ENCODE measurements at places on chromosomes 5 and 9. TPM values are rescaled to one million over a fixed set of nuclear protein-coding genes. Genes with fewer than 3 reads are reported as not detected.

Gene KCNN2
- total RNA-seq: 34.6 TPM

- DNase-seq: no peak
Observed at GRCh38 chr9:89706731-89707191, 101.9 kb downstream of the GADD45G start.

GRCh38 chr5:73031839-73032238, 76.0 kb downstream of the FCHO2 start:
- no peak for DNase-seq

- no peak for DNase-seq
Observed at GRCh38 chr5:11046160-11046559, 285.1 kb upstream of the DAP start.

- no peak for DNase-seq
Observed at GRCh38 chr5:80109646-80110478, 74.7 kb downstream of the THBS4 start.

DNA sequence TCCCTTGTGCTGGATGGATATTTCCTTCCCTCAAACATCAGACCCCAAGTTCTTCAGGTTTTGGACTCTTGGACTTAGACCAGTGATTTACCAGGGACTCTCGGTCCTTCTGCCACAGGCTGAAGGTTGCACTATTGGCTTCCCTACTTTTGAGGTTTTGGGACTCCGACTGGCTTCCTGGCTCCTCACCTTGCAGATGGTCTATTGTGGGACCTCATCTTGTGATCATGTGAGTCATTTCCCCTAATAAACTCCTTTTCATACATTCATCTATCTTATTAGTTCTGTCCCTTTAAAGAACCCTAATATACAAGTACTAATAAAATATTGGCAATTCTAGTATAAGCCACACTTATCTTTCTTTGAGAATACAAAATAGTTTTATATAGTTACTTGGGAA, 1078.9 kb downstream of the CDH12 start:
- no peak for DNase-seq

Gene CARTPT
- total RNA-seq: not detected

Gene LCN12
- total RNA-seq: not detected

DNA sequence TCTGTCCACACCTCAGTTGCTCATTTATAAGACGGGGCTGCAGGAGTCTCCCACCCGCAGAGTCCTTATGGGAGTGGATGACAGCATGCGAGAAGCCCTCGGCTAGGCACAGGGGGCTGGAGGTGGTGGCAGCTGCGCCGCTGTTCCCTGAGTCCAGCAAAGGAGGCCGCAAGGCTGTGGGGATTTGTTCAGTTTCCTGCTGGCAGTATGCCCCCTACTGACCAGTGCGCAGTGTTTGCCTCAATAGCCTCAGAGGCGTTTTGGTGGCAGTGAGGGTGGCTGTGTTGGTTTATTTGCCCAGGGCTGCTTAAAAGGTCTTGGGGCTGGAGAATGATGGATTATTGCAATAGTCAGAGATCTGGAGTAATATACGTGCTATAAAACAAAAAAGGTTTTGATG, 176.3 kb upstream of the OTULINL start:
- no peak for DNase-seq

DNA sequence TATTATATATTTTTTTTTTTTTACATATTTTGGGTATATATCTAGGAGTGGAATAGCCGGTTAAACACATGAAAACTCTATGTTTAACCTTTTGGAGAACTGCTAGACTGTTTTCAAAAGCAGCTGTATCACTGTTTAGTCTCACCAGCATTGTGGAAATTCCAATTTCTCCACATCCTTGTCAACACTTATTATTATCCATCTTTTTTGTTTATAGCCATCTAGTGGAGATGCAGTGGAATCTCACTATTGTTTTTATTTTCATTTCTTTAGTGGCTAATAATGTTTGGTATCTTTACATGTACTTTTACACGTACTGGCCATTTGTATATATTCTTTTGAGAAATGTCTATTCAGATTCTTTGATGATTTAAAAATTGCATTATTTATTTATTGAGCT, 22.7 kb upstream of the CCDC180 start:
- DNase-seq: no peak

- DNase-seq: no peak
Observed at GRCh38 chr5:68288707-68289134, 73.2 kb downstream of the PIK3R1 start.

DNA sequence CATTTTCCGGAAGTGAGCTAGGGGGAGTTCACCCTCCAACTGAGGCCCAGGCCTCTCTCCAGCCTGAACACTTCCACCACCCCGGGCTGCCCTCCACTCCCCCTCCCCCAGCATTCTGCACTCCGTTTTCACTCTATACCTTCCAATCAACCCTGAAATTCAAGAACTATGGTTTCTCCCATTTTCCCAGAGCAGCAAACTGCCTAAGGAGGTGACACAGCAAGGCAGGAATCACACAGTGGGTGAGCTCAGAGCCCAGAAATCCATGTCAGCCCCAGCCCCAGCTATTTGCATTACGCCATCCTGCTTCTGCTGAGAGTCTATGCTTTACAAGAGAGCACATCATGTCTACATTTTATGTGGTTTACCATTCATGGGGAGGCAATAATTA, 11.9 kb downstream of the MSX2 start:
- no peak for DNase-seq

- no peak for DNase-seq
Observed at GRCh38 chr5:111887706-111888105, 130.7 kb upstream of the NREP start.

Measured in occipital lobe (tissue), 3 donors.